ENCODE measurements at places on chromosomes 2 and 18.

DNA sequence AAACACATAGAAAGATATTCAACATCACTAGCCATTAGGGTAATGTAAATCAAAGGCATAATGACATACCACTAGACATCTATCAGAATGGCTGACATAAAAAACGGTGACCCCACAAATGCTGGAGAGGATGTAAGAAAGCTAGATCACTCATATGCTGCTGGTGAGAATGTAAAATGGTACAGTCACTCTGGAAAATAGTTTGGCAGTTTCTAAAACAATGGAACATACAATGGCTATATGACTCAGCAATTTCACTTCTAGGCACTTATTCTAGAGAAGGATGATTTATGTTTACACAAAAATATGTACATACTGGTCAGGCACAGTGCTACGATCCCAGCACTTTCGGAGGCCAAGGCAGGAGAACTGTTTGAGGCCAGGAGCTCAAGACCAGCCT lies 87.3 kb downstream of the COLEC12 start:
- no peak for DNase-seq

- DNase-seq = no peak
Measured at GRCh38 chr2:159849160-159849813, 51.3 kb upstream of the CD302 start.

DNA sequence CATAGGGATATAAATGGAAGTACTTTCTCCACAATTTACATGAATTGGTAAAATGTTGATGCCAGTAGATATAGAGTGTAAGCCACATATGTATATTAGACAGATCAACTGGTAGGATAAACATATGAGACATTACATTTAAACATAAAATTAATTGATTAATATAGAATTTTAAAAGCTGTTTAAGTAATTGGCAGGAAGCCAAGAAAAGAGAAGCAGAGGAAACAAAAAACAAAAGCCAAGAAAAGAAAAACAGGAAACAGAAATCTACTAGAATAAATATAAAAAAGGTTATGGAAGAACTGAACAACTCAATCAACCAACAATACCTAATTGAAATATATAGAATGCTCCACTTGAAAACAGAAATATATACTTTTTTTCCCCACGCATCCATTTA lies 920.1 kb upstream of the TMEFF2 start:
- no peak for DNase-seq

DNA sequence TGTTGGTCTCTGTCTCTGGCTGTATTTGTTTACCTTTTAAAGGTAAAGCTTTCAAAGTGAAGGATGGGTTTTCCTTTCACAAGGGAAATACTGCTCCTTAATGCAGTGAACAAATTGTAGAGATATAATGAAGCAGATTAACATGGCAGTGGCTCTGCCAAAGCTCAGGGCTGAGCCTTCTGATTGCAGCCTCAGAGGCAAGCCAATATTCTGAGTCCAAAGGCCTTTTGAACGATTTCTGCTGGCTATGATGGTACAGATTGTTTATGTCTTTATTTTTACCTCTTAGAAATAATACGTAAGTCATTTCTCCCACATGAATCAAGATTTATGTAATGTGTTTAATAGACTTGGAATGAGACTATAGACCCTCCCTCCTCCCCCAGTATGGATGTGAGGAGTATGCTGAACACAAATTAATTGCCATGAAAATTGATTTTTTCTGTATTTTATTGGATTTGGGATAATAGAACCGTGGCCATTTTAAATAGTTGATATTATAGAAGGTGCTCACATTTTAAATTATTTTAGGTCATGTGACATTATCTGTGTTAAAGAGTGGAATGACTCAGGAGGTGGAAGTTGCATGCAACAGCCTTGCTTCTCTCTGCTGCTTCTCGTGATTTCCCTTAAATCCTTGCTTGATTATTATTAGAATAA lies 772 bp downstream of the SCN2A start:
- no peak for DNase-seq

GRCh38 chr2:144403933-144404332 lies 116.0 kb downstream of the ZEB2 start:
- peak; percentile 95 for DNase-seq

DNA sequence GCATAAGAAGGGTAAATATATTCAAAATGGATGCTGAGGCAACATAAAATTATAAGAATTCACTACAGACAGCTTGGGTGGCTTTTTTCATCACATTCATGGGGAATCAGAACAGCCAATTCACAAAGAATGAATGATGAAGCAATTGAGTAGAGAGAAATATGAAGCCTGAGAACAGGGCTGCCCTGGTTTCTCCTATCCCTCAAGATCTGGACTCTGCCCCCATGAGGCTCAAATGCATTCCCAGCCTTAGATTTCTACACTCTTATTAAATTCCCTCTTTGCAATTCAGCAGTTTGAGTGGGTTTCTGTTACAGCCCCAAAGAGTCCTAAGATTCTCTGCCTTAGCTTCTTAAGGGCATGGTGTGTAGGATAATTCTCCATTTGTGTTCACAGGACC lies 172.5 kb downstream of the MAIP1 start:
- DNase-seq = no peak

GRCh38 chr2:239168575-239168974 lies 232.2 kb downstream of the HDAC4 start:
- no peak for DNase-seq

DNA sequence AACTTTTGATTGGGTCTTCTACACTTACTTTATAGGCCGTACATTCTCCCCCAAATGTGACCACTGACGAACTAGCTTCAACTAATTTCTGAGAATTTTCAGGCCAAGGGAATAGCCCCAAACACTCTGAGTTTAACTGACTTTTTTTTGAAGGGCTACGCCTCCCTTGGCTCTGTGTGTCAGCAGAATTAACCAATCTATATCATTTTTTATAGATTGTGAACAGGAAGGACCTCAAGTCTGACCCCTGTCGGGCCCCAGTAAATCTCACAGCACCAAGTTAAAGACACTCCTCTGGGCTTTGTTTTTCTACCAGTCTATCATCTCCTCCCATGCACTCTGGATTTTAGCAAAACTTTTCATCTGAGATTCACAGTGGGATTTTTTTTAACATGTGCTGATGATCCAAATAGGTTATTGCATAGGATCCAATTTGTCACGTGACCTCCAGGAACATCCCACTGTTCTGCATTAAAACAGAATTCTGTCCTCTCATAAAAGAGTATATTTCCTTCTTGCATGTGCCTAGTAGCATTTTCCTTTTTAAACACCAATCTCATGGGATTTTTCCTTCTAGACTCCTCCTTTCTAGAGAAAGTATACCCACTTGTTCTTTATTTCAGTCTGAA lies 307.1 kb downstream of the OSR1 start:
- no peak for DNase-seq

DNA sequence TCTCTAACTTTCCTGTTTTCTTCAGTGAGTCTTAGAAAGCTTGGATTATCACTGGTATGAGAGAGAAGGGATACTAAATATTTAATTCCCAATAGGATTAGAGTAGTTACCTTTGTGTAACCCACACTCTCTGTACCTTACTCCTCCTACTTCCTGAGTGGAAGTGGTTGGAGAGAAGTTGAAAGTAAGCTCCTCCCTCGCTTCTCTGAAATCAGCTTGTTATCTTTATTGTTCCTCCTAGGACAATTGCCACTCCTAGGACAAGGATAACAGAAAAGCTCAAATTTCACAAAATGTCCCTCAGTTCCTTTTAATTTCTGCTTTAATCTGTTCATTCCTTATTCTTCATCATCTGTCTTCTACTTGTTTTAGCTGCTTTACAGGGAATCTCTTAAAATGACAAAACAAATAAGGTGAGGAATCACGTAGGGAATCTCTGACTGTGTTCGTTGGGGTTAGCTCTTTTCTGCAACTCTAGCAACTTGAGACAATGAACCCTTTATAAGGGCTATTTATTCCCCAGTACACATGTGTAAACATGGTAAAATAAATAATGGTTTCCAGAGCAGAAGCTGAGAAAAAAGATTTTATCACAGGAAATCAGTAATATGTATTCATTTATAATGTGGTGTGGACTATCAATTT lies 8.6 kb downstream of the ITPRID2 start:
- no peak for DNase-seq

- no peak for DNase-seq
Measured at GRCh38 chr2:226077031-226077430, 677.5 kb downstream of the NYAP2 start.

GRCh38 chr18:79912409-79912991 lies 39.0 kb downstream of the SLC66A2 start:
- DNase-seq = no peak

GRCh38 chr2:207061181-207061580 lies 104.6 kb downstream of the KLF7 start:
- no peak for DNase-seq

DNA sequence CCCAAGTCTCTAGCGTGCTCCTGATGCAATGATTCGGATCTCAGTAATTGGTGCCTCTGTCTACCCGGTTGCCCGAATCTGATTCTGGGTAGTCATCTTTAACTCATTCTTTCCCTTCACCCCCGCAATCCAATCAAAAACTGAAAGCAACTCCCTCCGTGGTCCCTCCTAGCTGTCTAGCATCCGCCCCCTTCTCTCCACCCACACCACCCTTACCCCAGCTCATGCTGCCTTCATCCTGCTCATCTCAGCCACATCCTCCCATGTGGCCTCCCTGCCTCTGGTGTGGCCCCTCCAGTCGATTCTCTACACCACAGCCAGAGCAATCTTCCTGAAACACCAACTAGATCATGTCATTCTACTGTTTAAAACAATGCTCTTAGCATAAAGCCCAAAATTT lies 62.3 kb downstream of the TTC32 start:
- DNase-seq = no peak

DNA sequence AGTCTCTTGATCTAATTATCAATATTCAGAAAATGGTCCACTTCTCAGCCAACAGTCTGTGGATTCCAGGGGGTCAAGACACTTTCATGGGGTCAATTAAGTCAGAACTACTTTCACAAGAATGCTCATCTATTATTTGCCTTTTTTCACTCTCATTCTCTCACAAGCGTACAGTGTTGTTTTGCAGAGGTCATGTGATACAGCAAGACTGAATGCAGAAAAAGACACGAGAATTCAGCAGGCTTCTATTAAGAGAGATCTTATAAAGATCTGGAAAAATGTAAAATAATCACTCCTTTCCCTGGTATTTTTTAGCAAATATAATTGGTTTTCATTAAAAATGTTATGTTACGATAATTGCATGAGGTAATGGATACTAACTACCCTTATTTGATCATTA lies 8.7 kb downstream of the RPRD1A start:
- DNase-seq = no peak

GRCh38 chr2:29706171-29706720 lies 215.1 kb downstream of the ALK start:
- DNase-seq = peak; percentile 96

- no peak for DNase-seq
Measured at GRCh38 chr2:48444404-48444803, 85.5 kb upstream of the STON1 start.

- DNase-seq = no peak
Measured at GRCh38 chr2:83106853-83107252, 1352.2 kb downstream of the SUCLG1 start.

- peak; percentile 46 for DNase-seq
Measured at GRCh38 chr2:201806442-201807170, at the start of gene CDK15. Gene CDK15, plus strand, starts transcription at chr2:201806537. Its CDS starts 128 bp downstream, at chr2:201806665.

DNA sequence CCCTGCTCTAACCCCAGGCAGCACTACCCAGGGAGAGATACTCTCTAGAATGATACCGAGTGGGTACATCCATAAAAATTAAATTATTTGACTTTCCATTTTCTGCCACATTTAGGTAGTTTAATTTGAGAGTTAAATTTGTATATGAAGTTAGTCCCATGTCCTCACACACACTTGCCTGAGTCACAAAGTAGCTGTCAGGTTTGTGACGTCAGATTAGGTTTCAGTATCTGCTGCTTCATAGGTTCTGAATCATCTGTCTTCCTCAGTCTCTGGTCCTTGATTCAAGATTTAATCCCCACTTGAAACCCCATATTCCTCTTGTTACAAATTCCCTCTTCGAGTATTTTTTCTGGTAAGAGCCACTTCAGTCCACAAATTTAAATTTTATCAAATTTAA lies 738.6 kb upstream of the FAM98A start:
- DNase-seq = no peak

- DNase-seq = no peak
Measured at GRCh38 chr2:109172556-109173105, 43.6 kb downstream of the SH3RF3 start.

- no peak for DNase-seq
Measured at GRCh38 chr2:142670362-142670761, 207.1 kb upstream of the KYNU start.

DNA sequence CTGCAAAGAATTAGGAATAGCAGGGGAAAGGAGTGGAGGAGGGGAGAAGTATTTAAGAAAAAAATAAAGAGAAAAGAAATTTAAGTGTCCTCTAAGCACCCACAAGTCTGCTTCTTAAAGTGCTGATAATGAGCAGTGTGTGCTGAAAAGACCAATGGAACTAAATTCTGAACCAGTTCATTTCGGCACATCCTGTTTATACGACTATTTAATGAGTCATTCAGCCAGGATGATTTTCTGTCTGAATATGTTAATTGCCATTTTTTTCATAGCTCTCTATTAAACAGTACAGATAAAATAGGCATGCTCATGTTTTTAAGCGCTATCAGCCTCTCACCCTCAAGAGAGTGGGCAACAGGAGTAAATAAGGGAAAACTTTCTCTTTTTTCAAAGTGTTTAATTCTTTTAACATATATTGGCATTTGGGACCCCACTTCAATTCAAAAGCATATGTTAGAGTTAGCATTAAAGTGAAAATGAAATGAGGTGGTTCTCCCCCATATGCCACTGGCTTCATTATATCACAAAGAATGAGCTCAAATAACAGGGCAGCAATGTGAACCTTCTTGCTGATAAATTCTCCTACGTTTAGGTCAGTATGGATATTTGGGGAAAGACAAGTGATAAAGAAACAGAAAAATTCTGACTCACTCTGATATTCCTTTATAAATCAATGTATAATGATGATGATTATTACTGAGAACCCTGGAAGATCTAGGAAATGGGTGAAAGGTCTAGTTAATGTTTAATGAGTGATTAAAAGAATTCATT lies 87.5 kb downstream of the TCF4 start:
- DNase-seq = peak; percentile 21

DNA sequence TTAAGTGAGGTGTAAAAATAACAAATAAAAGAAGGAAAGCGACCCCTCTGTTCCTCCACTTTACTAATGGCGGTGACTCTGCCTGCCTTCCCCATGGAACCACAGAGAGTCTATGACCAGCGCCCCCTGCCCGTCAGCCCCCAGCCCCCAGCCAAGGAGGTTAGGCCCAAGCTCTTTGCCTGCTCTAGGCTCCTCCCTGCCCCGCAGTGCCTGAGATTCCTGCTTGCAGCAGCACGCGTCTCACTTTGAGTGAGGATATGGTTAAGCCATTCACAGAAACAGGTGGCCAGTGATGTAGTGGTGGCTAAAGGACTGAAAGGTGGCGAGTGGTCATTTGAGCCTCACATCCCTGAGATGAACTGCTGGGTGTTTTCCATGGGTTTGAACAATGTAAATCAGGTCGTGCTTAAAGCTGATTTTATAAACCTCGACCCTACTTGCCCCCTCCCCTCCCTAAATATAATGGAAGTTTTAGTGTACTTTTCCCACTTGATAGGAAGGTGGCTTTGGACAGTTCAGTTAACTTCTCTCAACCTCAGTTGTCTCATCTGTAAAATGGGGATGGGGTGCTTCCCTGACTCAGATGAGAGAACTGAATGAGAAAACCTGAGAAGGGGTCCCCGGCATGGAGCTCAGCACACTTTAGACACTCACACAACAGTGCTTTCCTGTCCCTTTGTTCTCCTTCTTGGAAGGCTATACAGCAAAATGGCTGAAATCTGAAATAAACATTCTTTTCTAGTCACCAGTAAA lies 46.5 kb downstream of the IL1RL2 start:
- DNase-seq = no peak
